ENCODE measurements at places on chromosomes 6 and 20.

GRCh38 chr20:19827818-19828217 lies 69.8 kb downstream of the RIN2 start:
- DNase-seq, result no peak

DNA sequence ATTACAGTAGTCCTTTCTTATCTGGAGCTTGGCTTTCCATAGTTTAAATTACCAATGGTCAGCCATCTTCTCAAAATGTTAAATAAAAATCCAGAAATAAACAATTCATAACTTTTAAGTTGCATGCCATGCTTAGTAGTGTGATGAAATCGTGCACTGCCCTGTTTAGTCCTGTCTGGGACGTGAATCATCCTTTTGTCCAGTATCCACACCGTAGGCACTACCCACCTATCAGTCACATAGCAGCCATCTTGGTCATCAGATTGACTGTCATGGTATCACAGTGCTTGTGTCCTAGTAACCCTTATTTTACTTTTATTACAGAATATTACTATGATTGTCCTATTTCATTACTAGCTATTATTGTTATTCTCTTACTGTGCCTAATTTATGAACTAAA lies 924.1 kb downstream of the EYS start:
- no peak for DNase-seq

GRCh38 chr20:61311656-61312387 lies 59.8 kb downstream of the CDH4 start:
- DNase-seq, result peak; percentile 82

DNA sequence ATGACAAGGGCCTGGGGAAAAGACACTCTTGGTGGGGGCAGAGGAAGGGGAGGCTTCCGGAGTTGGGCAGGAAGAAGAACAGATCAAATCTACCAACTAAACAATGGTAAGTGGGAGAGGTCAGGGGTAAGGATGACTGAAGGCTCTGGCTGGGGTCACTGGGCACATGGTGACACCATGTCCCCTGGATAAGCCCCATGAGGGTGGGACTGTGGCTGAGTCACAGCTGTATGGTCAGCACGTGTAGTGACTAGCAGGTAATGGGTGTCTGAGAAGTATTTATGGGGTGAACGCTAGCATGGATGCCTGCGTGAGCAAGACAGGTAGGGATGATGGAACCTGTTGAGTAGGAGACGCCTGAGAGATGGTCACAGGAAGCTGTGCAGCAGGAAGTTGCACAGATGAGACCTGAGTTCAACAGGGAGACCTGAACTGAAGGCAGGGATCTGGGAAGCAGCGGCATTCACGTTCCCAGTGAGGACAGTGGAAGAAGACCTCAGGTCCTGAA lies 64.5 kb upstream of the SNX9 start:
- DNase-seq, result no peak

- no peak for DNase-seq
Observed at GRCh38 chr6:45488889-45489288, 111.2 kb upstream of the SUPT3H start.

DNA sequence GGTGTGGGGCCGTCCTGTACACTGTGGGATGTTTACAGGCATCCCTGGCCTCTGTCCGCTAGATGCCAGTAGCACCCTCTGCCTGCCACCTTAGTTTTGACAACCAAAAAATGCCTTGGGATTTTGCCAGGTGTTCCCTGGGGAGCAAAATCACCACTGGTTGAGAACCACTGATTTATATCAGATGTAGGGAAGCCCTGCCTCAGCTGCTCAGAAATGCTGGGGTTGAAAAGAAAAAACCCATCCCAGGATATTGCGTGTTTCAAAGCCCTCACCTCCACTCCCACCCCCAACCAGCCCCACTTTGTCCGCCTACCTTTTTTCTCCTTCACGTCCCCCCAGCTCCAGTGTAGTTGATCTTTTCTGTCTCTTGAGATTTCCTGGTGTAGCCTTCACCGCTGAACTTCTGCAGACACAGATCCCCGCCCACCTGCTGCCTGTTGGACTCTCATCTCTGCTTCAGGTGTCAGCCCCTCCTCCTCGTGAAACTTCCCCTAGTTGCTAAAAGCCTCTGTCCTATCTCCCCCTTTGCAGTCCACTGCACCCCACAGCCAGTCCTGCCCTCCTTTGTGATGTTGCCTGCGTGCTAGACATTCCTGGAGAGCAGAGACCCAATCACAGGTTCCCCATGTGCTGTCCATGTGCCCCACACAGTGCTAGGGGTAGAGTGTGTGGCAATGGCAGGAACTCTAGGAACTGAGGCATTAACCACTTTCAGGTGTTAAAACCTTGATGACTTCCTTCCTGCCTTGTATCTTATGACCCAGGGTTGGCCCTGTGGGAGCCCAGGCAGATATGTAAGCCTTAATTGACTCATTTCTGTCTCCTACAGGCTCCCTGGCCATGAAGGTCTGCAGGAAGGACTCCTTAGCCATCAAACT lies 98.9 kb downstream of the TBC1D7 start:
- peak; percentile 60 for DNase-seq

GRCh38 chr20:32483351-32484224 lies 101.5 kb downstream of the NOL4L start:
- DNase-seq, result peak; percentile 77

- DNase-seq, result no peak
Observed at GRCh38 chr6:135616655-135617054, 119.1 kb upstream of the AHI1 start.

GRCh38 chr6:138382498-138383265 lies 5.0 kb downstream of the SMIM28 start:
- DNase-seq, result no peak

- DNase-seq, result no peak
Observed at GRCh38 chr20:19996222-19996621, 20.9 kb upstream of the NAA20 start.

DNA sequence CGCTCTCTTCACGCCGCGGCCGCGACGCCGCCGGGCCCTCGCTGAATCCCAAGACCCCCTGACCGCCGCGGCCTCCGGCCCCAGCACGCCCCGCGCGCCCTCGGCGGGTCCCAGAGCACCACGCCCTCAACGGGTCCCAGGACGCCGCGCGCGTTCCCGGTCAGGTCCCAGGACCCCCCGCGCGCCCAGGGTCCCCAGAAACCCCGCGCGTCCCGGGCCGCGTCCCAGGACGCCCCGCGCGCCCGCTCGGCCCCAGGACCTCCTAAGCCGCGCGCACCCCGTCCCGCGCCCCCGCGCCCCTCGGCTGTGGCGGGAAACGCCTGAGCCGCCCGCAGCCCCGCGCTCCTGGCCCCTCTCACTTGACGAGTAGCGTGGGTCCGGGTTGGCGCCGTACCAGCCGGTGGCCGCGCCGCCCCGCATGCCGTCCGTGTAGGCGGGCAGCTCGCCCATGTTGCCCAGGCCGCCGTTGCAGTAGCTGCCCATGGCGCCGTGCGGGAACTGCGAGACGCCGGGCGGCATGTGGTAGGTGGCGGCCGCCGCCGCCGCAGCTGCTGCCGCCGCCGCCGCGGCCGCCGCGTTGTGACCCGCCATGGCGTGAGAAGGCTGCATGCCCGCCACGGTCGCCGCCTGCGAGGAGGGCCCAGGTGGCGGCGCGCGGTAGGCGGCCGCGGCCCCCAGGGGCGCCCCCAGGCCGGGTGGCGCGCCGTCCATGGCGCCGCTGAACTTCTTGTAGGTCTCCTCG lies 556 bp downstream of the NKX2-4 start:
- DNase-seq, result no peak

DNA sequence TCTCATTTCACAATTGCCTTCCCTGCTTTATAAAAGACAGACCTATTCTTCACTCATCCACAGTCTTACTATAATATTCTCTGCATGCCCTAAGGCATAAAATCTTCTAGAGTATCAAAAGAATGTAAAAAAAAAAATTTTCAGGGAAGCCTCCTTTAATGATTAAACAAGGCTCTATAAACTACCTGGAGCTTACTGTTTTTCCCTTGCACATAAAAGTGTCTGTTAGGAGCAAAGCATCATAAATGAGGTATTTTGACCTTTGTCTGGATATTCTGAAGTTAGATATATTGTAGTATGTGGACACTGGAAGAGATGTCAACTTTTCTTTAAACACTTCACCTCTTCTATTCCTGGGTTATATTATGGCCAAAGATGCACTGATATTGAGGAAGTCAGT lies 97.5 kb downstream of the ARHGAP18 start:
- DNase-seq, result no peak

DNA sequence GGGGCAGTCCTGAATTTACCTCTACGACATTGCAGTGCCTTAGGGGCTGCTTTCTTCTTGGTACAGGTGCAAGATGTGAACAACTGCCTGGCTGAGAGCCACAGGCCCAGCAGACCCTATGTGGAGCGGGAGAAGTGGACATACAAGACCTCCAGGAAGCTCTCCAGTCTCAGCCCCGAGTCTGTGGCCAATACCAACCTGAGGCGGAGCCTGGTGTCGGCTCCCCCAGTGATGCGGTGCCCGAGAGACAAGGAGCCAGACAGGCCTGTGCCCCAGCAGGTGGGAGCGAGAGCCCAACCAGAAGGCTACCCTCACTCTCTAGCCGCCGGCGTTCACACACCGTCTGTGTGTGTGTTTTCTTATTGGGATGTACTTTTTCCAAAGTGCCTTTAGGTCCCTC lies 59.6 kb downstream of the EFCAB8 start:
- no peak for DNase-seq

- no peak for DNase-seq
Observed at GRCh38 chr6:157253017-157253416, 70.3 kb downstream of the TMEM242 start.

GRCh38 chr6:157770946-157771345 lies 52.1 kb upstream of the SNX9 start:
- DNase-seq, result no peak

- no peak for DNase-seq
Observed at GRCh38 chr20:53738945-53739798, 145.5 kb upstream of the ZNF217 start.

DNA sequence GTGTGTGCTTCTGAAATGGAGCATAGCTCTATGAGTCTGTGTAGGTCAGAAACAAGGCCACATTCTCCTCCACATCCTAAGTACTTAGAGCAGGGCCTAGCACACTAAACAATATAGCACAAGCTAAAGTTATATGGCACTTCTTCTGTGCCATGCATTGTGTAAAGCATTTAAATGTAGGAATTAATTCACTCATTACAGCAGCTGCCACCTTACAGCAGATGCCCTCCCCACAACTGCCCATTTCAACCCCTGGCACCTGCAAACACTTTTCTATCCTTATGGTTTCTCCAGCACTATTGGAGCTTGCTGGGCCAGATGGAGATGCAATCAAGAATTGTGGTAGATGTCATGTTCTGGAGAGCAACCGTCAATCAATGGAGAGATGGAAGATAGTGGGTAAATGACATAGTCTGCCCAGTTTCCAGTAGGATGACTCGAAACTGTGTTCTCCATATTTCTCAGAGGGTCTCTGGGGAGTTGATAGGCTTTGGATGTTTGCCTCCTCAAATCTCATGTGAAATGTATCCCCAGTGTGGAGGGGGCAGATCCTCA lies 373.7 kb downstream of the DOK5 start:
- no peak for DNase-seq

DNA sequence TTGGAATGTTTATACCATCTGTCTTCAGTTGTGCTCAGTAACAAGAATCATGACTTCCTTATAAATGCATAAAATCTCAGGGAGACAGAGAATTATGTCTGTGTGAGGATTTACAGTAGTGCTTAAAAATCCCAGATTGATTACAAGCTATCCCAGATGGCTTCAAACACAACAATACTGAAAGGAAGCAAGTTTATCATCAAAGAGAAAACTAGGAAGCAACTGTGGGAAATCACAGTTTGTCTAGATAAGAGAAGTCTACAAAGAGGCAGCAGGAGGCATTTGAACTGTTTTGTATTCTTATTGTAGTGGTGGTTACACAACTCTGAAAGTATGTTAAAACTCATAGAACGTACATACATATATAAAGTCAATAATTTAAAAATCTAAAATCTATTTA lies 104.4 kb upstream of the SALL4 start:
- DNase-seq, result no peak

DNA sequence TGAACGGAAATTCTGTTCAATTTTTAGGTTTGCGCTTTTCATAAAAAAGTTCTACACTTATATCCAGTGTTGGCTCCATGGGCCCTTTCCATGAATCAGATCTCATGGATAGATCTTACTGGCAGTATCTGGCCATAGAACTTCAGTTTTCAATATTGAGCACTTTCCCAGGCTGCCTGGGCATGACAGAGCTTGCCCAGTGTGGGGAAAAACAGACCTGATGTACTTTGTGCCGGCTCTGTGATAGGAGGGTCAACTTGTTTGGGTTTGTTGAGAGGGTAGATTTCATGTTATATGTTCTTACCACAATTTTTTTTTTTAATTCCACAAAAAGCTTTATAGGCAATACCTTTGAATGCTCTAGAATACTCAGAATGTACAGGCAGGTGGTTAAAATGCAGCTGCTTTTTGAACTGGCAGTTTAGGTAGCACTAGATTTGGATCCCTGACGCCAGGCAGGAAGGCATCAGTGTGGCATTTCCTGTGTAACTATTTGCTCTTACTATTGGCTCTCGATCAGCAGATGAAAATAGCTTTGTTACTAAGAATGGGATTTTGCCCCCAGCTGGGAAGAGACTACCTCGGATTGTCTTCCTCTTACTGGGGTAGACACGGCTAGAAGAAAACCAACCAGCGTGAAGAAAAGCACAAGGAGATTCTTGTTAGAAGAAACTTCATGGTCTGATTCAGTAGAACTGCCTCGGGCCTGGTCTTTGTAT lies 404.9 kb upstream of the SOX4 start:
- DNase-seq, result no peak

DNA sequence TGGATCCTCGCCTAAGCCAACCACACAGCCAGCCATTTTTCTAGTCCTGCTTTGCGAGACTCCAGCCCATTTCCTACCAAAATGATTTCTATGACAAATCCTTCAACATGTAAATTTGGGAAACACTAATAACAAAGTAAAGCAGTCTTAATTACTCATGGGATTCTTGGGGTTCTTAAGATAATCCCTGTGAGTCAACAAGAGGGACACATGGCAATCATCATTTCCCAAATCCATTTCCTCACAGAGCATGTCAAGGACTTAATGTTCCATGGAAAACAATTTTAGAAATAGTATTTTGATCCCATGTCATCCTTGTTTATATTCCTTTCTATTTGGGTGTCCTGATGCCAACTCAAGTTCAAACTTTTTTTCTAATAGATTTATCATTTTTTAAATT lies 322.7 kb upstream of the NOX3 start:
- no peak for DNase-seq

DNA sequence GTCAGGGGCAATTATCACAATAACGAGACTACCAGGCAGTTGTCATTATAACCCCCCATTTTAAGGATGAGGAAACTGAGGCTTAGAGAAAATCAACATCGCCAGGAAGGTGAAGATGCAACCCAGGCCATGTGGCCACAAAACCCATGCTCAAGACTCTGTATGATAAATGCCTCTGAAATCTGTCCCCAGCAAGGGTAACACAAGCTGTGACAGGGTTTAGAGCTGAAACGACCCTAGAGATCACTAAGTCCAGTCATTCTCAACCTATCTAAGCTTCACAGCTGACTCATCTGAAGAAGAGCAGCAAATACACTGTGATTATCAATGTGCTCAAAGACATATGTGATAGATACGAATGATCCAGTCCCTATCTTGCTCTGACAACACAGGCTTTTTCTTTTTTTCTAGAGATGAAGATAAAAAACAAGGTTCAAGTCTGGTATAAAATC lies 47.0 kb downstream of the ARHGAP18 start:
- no peak for DNase-seq

Measured in RPMI8226 (cell line).